ENCODE measurements at places on chromosomes 2 and 18.

DNA sequence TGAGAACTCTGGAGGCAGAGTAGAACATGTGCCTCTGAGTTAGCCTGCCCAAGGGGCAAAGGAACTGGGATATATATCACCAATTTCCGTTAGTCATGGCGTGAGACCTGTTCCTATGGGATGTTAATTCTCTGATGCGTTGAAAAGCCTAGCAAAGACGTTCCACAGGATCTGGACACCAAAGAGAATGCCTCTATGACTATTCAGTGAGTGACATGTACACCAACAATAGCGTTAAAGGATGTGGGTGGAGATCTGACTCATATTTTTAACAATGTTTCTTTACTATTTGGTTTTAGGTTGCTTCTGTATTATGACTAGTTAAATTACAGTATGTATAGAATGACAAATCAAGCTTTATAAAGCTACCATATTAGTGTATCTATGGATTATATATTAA is 320.9 kb upstream of the MC4R start:
- DNase-seq = no peak

- DNase-seq = no peak
Measured at GRCh38 chr2:210421916-210422315, 54.6 kb downstream of the LANCL1 start.

- DNase-seq = peak; percentile 72
Measured at GRCh38 chr2:182186132-182186735, 200.6 kb downstream of the PPP1R1C start.

DNA sequence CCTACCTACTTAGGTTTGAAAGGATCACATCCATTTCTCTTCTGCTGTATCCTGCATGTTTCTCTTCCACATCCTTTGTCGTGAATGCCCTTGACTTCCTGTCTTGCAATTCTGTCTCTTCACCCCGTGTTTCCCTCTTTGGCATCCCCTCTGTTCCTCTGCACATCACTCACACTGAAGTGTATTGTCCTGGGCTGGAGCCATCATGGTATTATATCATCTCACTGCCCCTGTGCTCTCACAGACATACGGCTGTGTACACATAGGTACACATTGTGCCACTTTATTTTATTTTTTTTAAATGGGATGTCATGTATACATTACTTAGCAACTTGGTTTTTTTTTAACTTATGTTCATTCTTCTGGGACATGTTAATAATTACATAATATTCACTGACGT is 291.6 kb downstream of the ALPK2 start:
- no peak for DNase-seq
